ENCODE measurements at places on chromosomes 3 and 15.

DNA sequence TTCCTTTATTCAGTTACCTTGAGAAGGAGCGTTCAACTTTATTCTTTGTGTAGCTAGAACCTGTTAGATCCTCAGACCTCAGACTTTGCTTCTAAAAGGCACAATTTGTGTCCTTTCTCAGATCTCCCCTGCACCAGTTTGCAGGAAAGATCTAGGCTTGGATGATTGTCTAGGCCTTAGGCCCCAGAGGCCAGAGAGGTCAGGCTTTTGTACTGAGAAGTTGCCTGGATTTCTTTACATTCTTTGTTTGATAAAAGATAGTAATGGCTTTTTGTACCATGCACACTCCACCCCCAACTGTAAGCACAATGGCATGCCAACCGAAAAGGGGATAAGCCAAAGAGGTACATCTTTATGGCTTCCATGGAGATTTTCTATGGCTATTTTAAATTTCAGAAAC is 719.6 kb upstream of the NR2F2 start:
- no peak for DNase-seq

DNA sequence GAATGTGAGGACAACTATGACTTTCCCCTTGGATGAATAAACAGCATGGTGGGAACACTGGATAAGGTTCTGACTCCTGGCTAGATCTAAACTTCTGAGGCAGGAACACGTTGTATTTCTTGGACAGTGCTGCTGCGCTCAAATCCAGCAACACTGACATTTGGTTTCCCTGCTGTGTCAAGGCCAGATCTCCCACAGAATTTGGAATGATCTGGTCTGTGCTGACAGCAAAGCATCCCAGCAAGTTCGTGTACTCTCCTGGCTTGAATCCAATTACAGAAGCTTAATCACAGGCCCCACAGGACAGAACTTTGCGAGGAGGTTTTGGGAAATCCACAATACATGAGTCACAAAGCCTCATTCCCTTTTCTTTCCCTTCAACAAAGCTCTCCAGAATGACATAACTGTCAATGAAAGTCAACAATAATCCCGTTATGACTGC is 92.5 kb downstream of the ADAMTS9 start:
- DNase-seq: peak; percentile 2

GRCh38 chr3:175951047-175951694 is 1092.0 kb downstream of the NAALADL2 start:
- DNase-seq: peak; percentile 18

GRCh38 chr15:70097321-70098152 is at the start of gene TLE3:
TLE3 (minus strand) TSS chr15:70097917; CDS start chr15:70096798, 1,119 bp downstream.
- DNase-seq: peak; percentile 100

DNA sequence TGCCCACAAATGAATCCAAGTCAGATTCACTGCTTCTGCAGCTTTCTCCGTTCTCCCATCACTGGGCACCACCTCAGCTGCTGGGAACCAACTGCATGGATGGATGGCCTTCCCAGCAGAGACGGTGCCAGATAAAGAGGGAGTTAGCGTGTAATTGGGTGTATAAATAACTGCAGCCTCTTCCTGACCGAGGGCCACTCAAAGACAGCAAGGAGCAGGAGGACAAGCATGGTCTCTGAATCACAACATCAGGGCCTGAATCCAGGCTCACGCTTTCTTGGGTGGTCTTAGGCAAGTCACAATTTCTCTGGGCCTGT is 31.7 kb downstream of the TSPAN3 start:
- no peak for DNase-seq

GRCh38 chr3:8743911-8744310 is 10.3 kb downstream of the CAV3 start:
- DNase-seq: no peak
